Left ventricle myocardium superior (tissue), 1 donor: ENCODE measurements at places on chromosomes 11 and 22. TPM values are rescaled to one million over a fixed set of nuclear protein-coding genes. Genes with fewer than 3 reads are reported as not detected.

Gene APOBEC3G
- 3.9 TPM for total RNA-seq

Gene F2
- not detected for total RNA-seq

Gene ACTN3
- total RNA-seq = not detected

Gene OR5D13
- not detected for total RNA-seq

Gene OSM
- total RNA-seq = not detected

Gene KRTAP5-1
- not detected for total RNA-seq

Gene KDM4D
- 0.59 TPM for total RNA-seq

Gene GGTLC2
- not detected for total RNA-seq

Gene UVRAG
- 14.9 TPM for total RNA-seq

Gene TSGA10IP
- total RNA-seq = not detected

Gene SUSD2
- total RNA-seq = 3.3 TPM

Gene RELA
- 40.1 TPM for total RNA-seq

Gene PDE2A
- total RNA-seq = 30.0 TPM

Gene OR5A1
- not detected for total RNA-seq

Gene GNAZ
- total RNA-seq = 3.3 TPM

Gene XKR3
- not detected for total RNA-seq

Gene MGAT3
- total RNA-seq = 6.3 TPM

Gene OR51D1
- total RNA-seq = not detected
